ENCODE measurements at places on chromosomes 1 and 21. TPM values are rescaled to one million over a fixed set of nuclear protein-coding genes. Genes with fewer than 3 reads are reported as not detected.

Gene KIF2C
- total RNA-seq: 2.2 TPM

DNA sequence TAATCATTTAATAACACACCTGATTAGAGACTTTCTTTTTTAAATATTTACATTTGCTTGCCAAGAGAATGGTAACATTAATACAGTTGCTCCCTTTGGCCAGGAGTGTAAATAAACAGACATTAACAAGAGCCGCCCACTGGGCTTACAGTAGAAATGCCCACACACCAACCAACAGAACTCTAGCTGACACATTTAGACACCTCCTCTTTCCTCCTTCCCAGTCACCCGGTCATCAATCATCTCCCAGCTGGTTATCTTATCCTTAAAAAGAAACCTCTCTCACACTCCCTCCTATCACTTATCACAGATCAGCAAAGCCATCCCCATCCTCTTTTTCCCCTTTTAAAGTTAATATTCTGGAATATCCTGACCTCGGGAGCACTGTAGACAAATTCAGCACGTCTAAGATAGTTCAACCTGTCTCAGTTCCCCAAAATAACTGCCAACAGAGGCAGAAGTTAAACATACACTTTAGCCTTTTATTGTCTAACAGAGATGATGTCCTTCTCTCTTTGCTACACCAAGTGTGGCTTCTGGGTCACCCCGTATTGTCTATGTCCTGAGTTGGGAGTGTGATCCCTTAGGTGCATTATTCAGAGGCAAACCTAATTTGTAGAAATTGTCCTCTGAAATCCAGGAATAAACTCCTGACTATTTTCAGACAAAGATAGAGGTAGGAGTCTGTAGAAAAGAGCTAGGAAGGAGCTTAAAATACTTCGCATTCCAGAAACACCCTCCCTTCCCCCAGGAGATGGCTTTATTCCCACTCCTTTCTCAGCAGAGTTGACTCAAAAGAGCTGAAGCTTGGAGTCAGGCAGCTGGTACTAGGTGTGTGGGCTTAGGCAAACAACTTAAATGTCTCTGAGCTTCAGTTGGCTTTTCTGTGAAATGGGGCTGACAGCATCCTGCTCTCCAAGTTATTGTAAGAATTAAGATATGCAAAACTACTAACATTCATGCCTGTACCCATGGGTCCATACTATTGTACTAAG is 8.8 kb downstream of the MYCL start:
- peaks cover 8% of the 10 kb centered on the region for H3K27me3 ChIP-seq
- H3K36me3 ChIP-seq: no peaks in the 10 kb centered on the region
- DNase-seq: no peak

- no peaks in the 10 kb centered on the region for H3K27me3 ChIP-seq
- no peak overlapping the region for H3K27ac ChIP-seq
- no peaks in the 10 kb centered on the region for H3K36me3 ChIP-seq
- H3K4me1 ChIP-seq: peaks cover 25% of the 10 kb centered on the region
- DNase-seq: no peak
These were observed 53.7 kb downstream of the CACHD1 start for GRCh38 chr1:64523413-64524337.

Gene RORC
- 1.7 TPM for total RNA-seq

GRCh38 chr1:67368046-67368514 is 60.4 kb downstream of the IL12RB2 start:
- no peak overlapping the region for H3K27ac ChIP-seq
- no peaks in the 10 kb centered on the region for H3K4me1 ChIP-seq
- DNase-seq: no peak
- H3K4me3 ChIP-seq: no peak overlapping the region
- no peaks in the 10 kb centered on the region for H3K27me3 ChIP-seq

- H3K36me3 ChIP-seq: no peaks in the 10 kb centered on the region
- H3K27me3 ChIP-seq: no peaks in the 10 kb centered on the region
- DNase-seq: peak; percentile 55
- peaks cover 33% of the 10 kb centered on the region for H3K4me1 ChIP-seq
These were observed 42.4 kb downstream of the TRIM11 start for GRCh38 chr1:228364068-228364705.

Gene KIRREL1
- total RNA-seq: 19.8 TPM

GRCh38 chr1:26164036-26164860 is 4.5 kb downstream of the C1orf232 start:
- DNase-seq: peak; percentile 83
- peaks cover 58% of the 10 kb centered on the region for H3K27me3 ChIP-seq
- peaks cover 12% of the 10 kb centered on the region for H3K4me1 ChIP-seq
- H3K27ac ChIP-seq: peak overlapping the region; percentile 31
- no peaks in the 10 kb centered on the region for H3K36me3 ChIP-seq
- peak overlapping the region; percentile 2 for H3K4me3 ChIP-seq

GRCh38 chr1:204450461-204451257 is 39.0 kb upstream of the PPP1R15B start:
- peak; percentile 62 for DNase-seq
- H3K36me3 ChIP-seq: no peaks in the 10 kb centered on the region
- peaks cover 23% of the 10 kb centered on the region for H3K4me1 ChIP-seq
- peak overlapping the region; percentile 17 for H3K27ac ChIP-seq
- no peak overlapping the region for H3K4me3 ChIP-seq

Gene KRTAP19-3
- not detected for total RNA-seq

Gene FMO3
- total RNA-seq: 1.0 TPM

Gene TCEA3
- total RNA-seq: 9.7 TPM

GRCh38 chr1:15526021-15526489 is 593 bp upstream of the DNAJC16 start:
- no peaks in the 10 kb centered on the region for H3K27me3 ChIP-seq
- peak; percentile 80 for DNase-seq
- peaks cover 48% of the 10 kb centered on the region for H3K4me1 ChIP-seq
- H3K36me3 ChIP-seq: peaks cover 15% of the 10 kb centered on the region
- peak overlapping the region; percentile 37 for H3K27ac ChIP-seq

GRCh38 chr1:45785583-45785982 is 17.8 kb upstream of the MAST2 start:
- no peak overlapping the region for H3K4me3 ChIP-seq
- H3K4me1 ChIP-seq: no peaks in the 10 kb centered on the region

Gene URB2
- total RNA-seq: 11.9 TPM

Gene CA6
- total RNA-seq: not detected

GRCh38 chr21:45508607-45509565 is 33.4 kb downstream of the SLC19A1 start:
- no peak overlapping the region for H3K4me3 ChIP-seq
- no peaks in the 10 kb centered on the region for H3K27me3 ChIP-seq
- peak; percentile 72 for DNase-seq
- H3K36me3 ChIP-seq: peaks cover 9% of the 10 kb centered on the region
- no peaks in the 10 kb centered on the region for H3K4me1 ChIP-seq

Gene S100A1
- not detected for total RNA-seq

GRCh38 chr1:227213426-227213825 is 104.9 kb downstream of the CDC42BPA start:
- DNase-seq: no peak
- H3K4me3 ChIP-seq: no peak overlapping the region
- no peaks in the 10 kb centered on the region for H3K36me3 ChIP-seq
- H3K4me1 ChIP-seq: no peaks in the 10 kb centered on the region
- no peak overlapping the region for H3K27ac ChIP-seq

Gene OR2T8
- not detected for total RNA-seq

DNA sequence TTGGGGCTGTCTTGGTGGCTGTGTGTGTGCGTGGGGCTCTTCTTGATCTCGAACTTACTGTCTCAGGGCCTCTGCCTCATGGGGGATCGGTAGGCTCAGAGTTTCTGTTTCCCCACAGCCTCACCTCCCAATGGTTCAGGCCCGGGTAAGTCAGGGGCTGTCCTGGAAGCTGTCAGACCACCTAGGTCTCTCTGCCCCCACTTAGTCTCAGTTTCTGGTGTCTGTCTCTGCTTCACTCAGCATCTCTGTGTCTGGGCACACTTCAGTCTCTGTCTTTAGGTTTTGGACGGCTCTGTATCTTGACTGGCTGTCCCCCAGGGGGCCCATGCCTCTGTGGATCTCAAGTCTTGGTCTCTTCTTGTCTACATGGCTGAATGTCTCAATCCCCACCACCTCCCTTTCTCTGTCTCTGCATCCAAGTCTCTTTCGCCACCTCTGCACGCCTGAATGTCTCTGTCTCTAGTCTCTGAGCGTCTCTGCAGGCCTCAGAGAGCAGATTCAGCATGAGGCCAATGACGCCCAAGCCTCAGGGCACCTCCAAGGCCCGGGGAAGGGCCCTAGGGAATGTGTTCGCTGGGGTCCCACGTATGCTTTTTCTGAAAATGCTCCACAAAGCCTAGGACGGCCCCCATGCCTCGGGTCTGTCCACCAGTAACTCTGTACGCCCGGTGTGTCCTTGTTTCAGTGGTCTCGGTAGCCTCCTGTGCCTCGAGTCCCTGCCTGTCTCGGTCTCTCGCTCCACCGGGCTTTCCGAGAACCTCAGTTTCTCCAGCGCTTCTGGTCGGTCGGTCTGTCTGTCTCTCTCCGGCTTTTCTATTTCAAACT is 818 bp downstream of the FHL3 start:
- H3K4me3 ChIP-seq: peak overlapping the region; percentile 76
- H3K27ac ChIP-seq: peak overlapping the region; percentile 58
- DNase-seq: no peak
- H3K27me3 ChIP-seq: peaks cover 26% of the 10 kb centered on the region

GRCh38 chr1:51726544-51727225 is 109.8 kb downstream of the OSBPL9 start:
- H3K4me3 ChIP-seq: no peak overlapping the region
- no peak overlapping the region for H3K27ac ChIP-seq
- DNase-seq: no peak
- peaks cover 22% of the 10 kb centered on the region for H3K4me1 ChIP-seq

- H3K4me3 ChIP-seq: no peak overlapping the region
- H3K4me1 ChIP-seq: peaks cover 3% of the 10 kb centered on the region
- H3K36me3 ChIP-seq: no peaks in the 10 kb centered on the region
- H3K27me3 ChIP-seq: no peaks in the 10 kb centered on the region
These were observed 23.6 kb downstream of the GPA33 start for GRCh38 chr1:167066333-167067122.

GRCh38 chr1:103120981-103121380 is 12.7 kb upstream of the COL11A1 start:
- H3K4me3 ChIP-seq: no peak overlapping the region
- DNase-seq: no peak

- no peak for DNase-seq
- H3K27ac ChIP-seq: no peak overlapping the region
- H3K4me1 ChIP-seq: no peaks in the 10 kb centered on the region
- H3K4me3 ChIP-seq: no peak overlapping the region
These were observed 64.1 kb downstream of the TMCO4 start for GRCh38 chr1:19735440-19736127.

Gene KRTAP27-1
- total RNA-seq: not detected

GRCh38 chr1:248786156-248786555 is 30.6 kb upstream of the LYPD8 start:
- peak overlapping the region; percentile 13 for H3K27ac ChIP-seq
- no peaks in the 10 kb centered on the region for H3K36me3 ChIP-seq
- DNase-seq: no peak
- peaks cover 21% of the 10 kb centered on the region for H3K4me1 ChIP-seq
- H3K4me3 ChIP-seq: no peak overlapping the region

GRCh38 chr1:236753516-236753915 is 41.6 kb upstream of the MTR start:
- H3K27me3 ChIP-seq: no peaks in the 10 kb centered on the region
- H3K27ac ChIP-seq: no peak overlapping the region
- DNase-seq: no peak
- H3K4me3 ChIP-seq: no peak overlapping the region

GRCh38 chr1:17287130-17287776 is 20.7 kb upstream of the PADI4 start:
- H3K36me3 ChIP-seq: no peaks in the 10 kb centered on the region
- peaks cover 34% of the 10 kb centered on the region for H3K4me1 ChIP-seq
- no peak overlapping the region for H3K4me3 ChIP-seq
- no peaks in the 10 kb centered on the region for H3K27me3 ChIP-seq

Gene SUSD4
- total RNA-seq: 0.69 TPM

Gene PDZK1IP1
- 3.1 TPM for total RNA-seq

GRCh38 chr1:197519741-197520334 is 251.8 kb downstream of the CRB1 start:
- no peaks in the 10 kb centered on the region for H3K27me3 ChIP-seq
- no peak overlapping the region for H3K4me3 ChIP-seq
- no peak for DNase-seq
- no peaks in the 10 kb centered on the region for H3K4me1 ChIP-seq

GRCh38 chr1:228120351-228120750 is 11.3 kb upstream of the MRPL55 start:
- H3K36me3 ChIP-seq: no peaks in the 10 kb centered on the region
- H3K4me1 ChIP-seq: no peaks in the 10 kb centered on the region
- DNase-seq: no peak
- H3K27me3 ChIP-seq: no peaks in the 10 kb centered on the region
- no peak overlapping the region for H3K4me3 ChIP-seq

Gene WLS
- total RNA-seq: 50.9 TPM

DNA sequence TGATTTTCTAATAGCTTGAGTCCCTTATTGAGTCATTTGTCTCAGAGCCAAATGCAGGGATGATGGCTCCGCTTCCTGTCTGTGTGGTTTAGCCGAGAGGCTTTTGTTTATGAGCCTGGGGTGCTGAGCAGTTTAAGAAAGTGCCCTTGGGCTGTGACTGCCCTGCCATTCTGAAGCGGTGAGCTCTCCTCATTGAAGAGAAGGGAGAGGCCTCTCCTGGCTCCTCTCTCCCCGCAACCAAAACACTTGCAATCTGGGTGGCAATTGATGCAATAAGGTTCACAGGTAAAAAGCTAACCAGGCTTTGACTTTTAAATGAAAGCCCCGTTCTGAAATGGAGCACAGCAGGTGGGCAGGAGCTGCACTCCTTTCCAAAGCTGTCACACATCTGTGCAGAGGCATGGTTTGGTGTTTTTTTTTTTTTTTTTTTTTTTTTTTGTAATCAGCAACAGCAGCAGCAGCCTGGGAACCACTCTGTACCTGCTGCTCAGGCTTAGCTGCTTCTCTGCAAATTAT is 403.7 kb downstream of the SIPA1L2 start:
- no peaks in the 10 kb centered on the region for H3K36me3 ChIP-seq
- no peak overlapping the region for H3K27ac ChIP-seq
- no peak overlapping the region for H3K4me3 ChIP-seq
- DNase-seq: no peak
- H3K27me3 ChIP-seq: no peaks in the 10 kb centered on the region

Gene MARK1
- 3.9 TPM for total RNA-seq

Gene C1orf198
- 17.0 TPM for total RNA-seq

DNA sequence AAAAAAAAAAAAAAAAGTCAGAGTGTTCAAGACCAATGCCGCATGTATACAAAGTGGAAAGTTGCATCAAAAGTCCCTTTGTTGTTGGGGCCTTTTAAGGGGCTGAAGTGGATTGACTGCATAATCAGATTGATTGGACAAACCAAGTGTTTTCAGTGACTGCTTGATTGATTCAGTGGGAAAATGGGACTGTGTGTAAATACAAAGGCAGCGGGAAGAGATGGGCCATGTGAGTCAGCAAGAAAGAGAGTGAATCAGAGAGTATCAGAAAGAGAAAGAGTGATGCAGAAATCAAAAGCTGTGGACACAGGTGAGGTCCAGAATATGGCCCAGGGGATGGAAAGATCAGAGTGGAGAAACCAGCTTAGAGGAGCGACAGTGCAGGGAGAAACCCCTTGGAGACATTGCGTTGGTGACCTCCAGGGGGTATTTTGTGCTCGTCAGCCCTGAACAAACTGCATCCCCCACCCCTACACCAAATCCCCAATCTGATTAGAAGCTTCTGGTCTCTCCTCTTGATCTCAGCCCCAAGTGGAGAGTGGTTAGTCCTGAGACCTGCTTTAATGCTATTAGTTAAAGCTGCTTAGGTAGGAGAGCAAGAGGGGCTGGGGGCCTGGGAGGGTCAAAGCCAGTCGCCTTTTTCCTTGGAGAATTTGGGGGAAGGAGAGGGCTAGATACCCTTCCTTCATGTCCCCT is 5.1 kb upstream of the ETV3L start:
- H3K36me3 ChIP-seq: no peaks in the 10 kb centered on the region
- H3K27ac ChIP-seq: no peak overlapping the region
- peaks cover 29% of the 10 kb centered on the region for H3K27me3 ChIP-seq
- H3K4me1 ChIP-seq: peaks cover 4% of the 10 kb centered on the region
- DNase-seq: peak; percentile 24

Gene LCE1B
- not detected for total RNA-seq

All from spleen (tissue), 13 donors.